ENCODE measurements at places on chromosomes 2 and 18.
A peak's percentile ranks its signal among the peaks of the same experiment; 100 is the strongest.

DNA sequence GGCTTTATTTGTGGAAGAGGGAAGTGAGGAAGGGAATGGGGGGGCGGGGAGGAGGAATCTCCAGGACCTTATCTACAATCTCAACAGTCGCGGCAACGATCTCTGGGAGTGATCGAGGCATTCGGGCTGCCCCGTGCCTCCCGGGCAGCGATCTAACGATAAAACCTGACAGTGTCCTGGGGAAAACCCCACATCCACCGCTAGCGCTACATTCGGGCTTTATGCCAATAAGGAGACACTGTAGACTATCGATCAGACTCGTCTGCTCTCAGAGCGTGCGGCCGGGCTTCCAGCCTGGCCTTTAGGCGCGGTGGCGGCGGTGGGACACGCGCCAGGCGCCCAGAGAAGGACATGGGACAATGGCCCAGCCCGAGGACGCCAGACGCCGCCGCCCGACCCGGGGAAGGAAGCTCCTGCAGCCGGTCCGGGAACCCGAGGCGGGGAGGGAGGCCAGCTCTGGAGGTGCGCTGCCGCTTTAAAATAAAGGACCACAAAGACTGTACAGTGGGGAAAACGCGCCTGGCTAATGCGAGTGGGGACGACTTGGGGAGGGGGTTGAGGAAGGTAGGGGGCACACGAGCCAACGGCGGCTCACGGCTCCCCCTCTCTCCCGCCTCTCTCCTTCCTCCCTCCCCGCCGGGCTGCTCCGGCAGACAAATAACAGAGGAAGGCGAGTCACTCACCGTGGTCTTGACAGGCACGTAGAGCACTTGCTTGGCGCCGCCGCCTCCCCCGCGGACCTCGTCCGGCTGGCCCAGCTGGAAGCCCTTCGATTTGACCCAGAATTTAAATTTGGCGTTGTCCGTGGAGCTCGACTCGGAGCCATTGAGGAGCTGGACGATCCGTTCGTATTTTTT is 2.2 kb downstream of the NOL4 start:
- no peak for DNase-seq

DNA sequence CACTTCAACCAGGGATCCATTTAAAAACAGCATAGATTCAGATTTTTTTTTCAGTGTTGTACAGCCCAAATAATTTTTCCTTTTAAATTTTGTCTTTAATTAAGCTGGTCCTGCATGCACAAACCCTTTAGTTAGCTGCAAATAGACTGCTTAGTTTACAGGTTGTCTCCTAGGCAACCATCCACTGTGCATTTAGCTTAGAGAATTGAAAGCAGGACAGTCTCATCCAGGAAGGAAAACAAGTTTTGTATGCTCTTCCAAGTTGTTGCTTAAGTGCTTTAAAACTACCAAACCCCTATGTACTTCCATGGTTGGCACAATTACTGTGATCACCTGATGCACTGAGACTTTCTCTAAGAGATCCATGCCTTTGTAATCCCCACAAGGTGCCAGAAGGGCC is at the start of gene MAP3K19:
TSS of gene MAP3K19 (minus strand) at position 148 of the 400 bp plus-strand sequence. CDS start 22,800 bp downstream, outside the sequence.
- DNase-seq: no peak

DNA sequence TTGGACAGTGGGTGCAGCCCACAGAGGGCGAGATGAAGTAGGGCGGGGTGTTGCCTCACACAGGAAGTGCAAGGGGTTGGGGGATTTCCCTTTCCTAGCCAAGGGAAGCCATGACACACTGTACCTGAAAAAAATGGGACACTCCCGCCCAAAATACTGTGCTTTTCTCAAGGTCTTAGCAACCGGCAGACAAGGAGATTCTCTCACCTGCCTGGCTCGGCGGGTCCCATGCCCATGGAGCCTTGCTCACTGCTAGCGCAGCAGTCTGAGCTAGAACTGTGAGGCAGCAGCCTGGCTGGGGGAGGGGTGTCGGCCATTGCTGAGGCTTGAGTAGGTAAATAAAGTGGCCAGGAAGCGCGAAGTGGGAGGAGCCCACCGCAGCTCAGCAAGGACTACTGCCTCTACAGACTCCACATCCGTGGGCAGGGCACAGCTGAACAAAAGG is 244.7 kb downstream of the NBAS start:
- DNase-seq: no peak

DNA sequence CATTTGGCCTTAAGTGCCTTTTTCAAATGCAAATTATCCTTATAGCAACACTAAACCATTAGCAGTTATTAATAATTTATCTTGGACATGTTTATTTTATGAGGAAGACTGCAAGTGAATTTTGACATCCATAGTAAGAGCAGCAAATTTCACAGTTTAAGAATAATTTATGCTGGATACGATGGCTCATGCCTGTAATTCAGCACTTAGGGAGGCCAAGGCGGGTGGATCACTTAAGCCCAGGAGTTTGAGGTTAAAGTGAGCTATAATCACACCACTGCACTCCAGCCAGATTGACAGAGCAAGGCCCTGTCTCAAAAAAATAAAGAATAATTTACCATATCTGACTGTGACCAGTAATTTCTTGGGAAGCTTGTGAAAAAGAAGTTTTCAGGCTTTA is 286.2 kb downstream of the TMX3 start:
- DNase-seq: no peak

GRCh38 chr2:122634920-122635319 is 879.5 kb downstream of the TSN start:
- DNase-seq: no peak

DNA sequence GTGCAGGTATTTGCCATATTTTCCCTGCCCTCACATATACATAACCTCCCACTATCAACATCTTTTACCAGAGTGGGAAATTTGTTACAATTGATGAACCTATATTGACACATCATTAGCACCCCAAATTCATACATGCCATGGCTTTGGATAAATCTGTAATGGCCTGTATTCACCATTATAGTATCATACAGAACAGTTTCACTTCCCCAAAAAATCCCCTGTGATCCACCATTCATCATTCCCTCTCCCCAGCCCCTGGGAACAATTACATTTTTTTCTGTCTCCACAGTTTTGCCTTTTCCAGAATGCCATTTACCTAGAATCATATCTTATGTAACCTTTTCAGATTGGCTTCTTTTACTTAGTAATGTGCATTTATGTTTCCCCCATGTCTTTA is 494.5 kb downstream of the RNF144A start:
- DNase-seq: no peak

DNA sequence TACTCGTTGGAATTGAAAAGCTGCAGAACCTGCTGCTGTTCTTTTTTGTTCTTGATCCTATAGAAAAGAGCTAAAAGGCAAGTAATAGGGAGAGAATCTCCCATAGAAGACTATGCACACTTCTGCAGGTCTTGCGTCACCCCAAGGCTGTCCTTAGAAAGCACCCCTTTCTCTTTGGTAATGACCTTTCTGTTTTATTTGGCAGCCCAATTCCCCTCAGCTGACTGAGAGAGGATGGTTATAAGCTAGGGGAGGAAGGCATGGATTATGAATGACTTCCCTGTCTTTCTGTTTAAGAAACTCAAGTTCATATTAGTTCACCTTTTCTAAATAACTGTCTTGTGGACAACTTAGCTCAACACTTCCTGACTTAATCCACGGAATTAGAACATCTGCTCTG is 122.9 kb downstream of the TXNL1 start:
- DNase-seq: no peak

GRCh38 chr2:109339519-109339966 is 210.5 kb downstream of the SH3RF3 start:
- DNase-seq: peak; percentile 63

GRCh38 chr18:50310080-50310479 is 22.6 kb upstream of the CXXC1 start:
- DNase-seq: no peak

- no peak for DNase-seq
These were observed 309.5 kb downstream of the EPHA4 start for GRCh38 chr2:221262651-221263050.

DNA sequence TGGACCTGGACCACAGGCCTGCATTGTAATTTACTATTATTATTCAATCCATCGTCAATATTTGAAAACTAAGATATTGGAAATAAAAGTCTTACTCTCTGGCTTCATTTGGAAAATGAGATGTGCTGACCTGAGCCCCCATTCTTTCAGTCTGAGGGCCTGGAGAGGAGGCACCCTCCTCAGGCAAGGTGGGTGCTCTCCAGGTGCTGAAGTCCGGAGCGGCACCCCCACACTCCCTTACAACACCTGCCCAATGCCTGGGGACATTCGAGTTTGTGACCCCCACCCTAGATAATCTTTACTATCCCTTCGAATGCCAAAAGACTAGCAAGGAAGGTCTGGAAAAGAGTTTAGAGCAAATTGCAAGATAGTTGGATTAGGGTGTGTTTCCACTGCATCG is 133.3 kb downstream of the EN1 start:
- no peak for DNase-seq

DNA sequence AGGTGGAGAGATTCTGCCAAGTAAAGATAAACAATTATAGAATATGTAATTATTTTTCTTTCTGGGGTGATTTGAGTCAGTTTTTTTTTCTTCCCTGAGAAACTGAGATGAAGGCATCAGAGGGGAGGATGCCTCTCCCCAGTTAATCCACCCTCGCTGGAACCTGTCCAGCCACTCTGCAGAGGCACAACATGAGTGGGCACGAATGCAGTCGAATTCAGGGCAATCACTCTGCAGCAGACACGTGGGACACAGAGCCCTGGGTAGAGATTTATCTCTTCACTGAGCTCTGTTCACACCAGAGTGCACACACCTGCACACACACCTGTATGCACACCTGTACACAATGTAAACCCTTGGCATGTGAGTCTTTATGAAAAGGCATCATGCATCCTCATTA is 154.2 kb downstream of the DCDC2C start:
- no peak for DNase-seq

DNA sequence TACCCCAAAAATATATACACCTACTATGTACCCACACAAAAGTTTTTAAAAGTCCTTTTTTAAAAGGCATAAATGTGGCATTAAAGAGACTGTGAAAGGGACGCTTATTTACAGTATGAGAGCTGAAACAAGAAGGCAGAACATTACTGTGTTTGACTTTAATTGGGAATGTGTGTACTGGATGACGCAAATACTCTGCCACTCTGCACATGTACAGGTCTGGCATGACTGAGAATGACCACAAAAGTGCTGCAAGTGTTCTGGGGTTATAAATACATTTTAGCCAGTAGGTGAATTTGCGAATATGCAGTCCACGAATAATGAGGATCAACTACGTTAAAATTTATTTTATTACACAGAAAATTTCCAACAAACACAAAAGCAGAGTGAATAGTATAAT is 11.4 kb downstream of the DARS1 start:
- DNase-seq: no peak

GRCh38 chr18:48727681-48728080 is 188.8 kb downstream of the CTIF start:
- no peak for DNase-seq

GRCh38 chr2:176174824-176175708 is 13.4 kb upstream of the HOXD1 start:
- no peak for DNase-seq

DNA sequence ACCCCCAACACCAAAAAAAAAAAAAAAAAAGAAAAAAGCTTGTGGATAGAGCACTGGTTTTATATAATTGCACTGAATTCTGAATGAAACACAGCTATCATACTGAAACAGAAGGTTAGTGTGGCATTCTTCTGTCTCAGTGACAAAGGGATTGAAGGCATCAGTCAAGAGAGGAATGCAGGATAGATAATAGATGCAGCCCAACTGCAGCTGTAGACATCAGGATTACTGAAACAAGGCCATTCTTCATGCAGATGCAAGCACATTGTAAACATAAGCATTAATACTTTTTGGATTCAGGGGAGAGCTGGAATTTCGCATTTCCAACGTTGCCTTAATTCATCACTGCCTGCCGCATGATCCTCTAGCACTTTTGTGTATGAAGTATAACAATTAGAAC is 897.4 kb upstream of the KLHL29 start:
- DNase-seq: no peak

- DNase-seq: no peak
These were observed 117.1 kb upstream of the SP5 start for GRCh38 chr2:170598067-170598395.

GRCh38 chr18:31487246-31488015 is 10.5 kb upstream of the DSG2 start:
- DNase-seq: peak; percentile 10

- no peak for DNase-seq
These were observed 205.9 kb upstream of the STK17B start for GRCh38 chr2:196376984-196377877.

GRCh38 chr2:22282220-22282619 is 1102.8 kb upstream of the KLHL29 start:
- DNase-seq: no peak

- DNase-seq: peak; percentile 56
These were observed 321.1 kb downstream of the SATB2 start for GRCh38 chr2:199136681-199137080.

- DNase-seq: no peak
These were observed 32.3 kb upstream of the REG3A start for GRCh38 chr2:79191816-79192215.

GRCh38 chr2:96407919-96408550 is 72.5 kb downstream of the NCAPH start:
- no peak for DNase-seq

DNA sequence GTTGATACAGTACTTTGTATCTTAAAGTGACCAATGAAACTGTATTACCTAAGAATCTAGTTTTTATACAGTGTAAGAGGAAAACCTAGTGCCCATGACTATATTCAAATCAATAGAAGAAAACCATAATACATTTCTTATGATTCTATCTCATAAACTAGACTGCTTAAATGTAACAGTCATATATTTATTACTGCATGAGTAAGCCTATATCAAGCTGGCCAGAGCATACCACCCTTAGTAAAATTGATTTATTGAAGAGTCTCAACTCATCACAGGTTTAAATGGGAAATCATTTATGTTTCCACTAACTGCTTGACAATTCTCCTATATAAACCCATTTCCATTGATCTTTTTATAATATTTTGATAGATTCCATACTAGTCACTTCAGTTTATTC is 1059.2 kb upstream of the LRRTM1 start:
- no peak for DNase-seq

DNA sequence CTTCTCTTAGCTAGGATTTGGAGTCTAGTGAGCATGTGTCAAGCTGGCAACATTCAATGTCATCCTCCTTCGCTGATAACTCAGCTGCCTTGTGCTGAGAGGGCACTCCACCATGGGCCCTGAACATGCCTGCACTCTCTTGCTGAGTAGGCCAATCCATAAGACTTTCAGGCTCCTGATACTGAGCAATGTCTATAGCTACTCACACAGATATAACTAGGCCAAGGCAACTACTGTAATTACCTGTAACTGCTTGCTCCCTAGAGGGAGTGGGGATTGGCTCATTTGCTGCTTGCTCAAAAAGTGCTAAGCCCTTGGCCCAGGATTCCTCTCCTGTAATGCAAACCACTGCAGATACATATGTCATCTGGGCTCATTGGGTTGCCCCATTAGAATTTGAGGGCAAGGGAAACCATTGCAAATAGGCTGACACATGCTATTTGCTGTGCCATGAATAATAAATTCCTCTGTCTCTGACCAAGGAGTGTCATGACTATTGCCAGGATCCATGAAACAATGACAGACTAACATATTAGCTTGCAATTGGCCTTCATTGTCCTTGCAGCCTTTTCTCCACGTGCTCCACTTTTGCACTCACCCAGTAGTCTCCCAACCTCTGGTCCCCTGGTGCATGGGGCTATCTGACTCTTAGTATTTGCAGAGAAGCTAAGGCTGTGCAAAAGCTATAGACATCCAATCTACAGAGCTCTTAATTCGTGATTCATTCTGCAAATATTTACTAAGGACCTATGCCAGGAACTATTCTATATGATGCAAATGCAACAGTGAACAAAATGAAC is 36.9 kb upstream of the BMPR2 start:
- DNase-seq: peak; percentile 53

- DNase-seq: no peak
These were observed 31.0 kb upstream of the GLI2 start for GRCh38 chr2:120704696-120705095.

All from HFFc6 (cell line).